ENCODE measurements at places on chromosomes 3 and 15.

DNA sequence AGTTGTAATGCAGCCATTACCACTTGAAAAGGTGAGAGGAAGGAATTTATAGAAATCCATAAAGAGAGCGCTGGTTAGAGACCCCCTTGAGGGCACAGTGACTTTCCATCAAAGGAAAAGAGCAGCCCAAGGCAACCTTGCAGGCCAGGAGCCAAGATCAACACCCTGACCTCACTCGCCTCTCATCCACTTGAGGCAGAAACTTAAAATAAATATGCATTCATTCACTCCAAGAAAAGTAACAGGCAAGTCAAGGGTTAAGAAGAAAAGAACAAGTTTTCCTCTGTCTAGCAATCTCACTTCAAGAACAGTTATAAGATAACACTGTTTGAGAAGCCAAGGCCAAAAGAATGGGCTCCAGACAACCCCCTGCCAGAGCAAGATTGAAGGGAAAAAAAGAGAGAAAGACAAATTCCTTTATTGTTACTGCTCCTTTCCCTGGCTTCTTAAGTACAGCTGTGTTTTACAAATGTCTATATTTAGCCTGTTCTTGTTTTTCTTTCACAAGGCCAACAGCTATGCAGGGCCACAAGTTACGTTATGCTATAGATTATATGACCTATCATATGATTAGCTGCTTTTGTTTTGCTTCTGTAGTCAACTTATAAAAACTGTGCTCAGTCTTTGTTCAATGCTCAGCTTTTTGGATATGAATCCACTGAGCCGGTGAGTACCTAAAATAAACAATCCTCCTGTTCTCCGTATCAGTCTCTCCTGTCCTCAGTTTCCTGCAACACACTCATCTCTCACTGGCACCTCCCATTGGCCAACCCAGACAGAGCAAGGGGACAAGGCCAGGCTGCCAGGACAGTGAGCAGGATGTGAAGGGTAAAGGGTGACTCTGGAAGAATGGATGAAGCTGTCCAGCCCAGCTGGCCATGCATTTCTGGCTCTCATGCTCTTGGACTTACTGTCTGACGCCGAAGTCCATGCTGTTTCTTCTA lies 15.8 kb upstream of the SSUH2 start:
- DNase-seq: no peak

DNA sequence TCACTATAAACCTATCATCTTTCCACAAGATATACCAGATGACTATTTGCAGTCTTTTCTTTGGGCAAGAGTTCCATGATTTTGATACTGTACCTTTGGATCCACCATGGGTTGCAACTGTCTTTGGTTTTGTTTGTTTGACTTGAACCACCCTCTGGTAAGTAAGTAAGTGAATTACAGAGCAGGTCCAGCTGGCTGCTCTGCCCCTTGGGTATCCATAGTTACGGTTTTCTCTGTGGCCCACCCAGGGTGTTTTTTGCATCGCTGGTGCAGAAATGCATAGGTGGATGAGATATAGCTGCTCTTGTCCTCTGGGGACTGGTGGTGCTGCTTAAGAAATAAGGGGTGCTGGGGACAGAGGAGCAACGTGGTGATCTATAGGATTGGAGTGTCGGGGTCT lies 33.8 kb downstream of the CHDH start:
- DNase-seq: no peak

DNA sequence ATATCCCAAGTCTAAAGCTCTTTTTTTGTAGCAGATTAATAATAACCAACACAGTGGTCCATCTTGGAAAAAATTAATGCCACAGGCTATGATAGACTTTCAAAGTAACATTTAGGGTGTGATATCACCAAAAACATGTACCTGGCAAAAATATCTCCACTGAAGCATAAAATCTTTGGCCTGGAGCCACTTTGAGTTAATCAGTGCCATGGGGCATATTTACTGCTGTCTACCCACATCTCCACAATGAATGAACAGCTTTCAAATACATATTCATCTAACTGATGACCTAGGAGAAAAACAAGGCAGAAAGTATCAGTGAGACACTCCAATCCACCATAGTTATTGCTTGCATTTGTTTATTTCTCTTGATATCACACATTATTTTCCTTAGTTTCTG lies 296.0 kb upstream of the MDFIC2 start:
- DNase-seq: no peak

DNA sequence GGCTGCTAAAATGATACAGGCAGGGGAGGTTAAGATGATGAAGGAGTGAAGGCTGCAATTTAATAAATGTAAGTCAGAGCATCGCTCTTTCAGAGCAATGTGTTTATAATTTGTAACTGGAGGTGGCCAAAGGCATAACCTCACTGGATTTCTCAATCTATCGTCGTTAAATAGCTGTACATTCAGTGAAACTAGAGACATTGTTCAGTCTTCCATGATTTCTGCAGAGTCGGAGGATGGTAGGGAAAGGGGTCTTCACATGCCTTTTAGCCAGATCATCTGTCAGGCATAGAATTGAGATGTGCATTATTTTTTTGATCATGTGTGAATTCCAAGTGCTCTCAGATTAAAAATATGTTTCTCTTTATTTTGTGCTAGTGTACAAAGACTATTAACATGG lies 315.4 kb downstream of the OXSM start:
- DNase-seq: no peak

GRCh38 chr3:34570916-34571705 lies 772.7 kb downstream of the PDCD6IP start:
- DNase-seq: no peak

- DNase-seq: no peak
Observed at GRCh38 chr15:88223084-88223483, 33.5 kb downstream of the NTRK3 start.

DNA sequence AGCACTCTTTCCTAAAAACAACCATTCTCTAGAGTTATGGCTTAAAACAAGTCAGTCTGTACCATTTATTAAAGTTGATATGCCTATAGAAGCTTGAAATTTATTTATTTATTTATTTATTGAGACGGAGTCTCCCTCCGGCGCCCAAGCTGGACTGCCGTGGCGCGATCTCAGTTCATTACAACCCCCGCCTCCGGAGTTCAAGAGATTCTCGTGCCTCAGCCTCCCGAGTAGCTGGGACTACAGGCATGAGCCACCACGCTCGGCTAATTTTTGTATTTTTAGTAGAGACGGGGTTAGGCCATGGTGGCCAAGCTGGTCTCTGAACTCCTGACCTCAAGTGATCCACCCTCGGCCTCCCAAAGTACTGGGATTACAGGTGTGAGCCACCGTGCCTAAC lies 1.5 kb upstream of the TTC14 start:
- no peak for DNase-seq

DNA sequence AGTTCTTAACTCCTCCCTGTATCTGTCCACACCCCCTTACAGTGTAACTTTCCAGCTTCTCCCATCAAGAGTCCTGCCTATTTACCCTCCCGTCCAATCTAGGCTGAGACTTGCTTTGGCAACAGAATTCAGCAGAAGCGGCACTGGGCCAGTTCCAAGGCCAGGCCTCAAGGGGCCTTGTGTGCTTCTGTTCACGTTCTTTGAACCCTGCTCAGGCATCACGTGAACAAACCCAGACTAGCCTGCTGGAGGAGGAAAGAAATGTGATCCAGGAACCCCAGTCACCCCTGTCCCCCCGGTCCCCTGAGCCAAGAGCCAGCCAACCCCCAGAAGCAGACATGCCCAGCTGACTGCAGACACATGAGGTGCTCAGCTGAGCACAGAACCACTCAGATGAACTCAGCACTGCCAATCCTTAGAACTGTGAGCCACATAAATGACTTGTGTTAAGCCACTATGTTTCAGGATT lies 76.1 kb upstream of the DCLK3 start:
- DNase-seq: no peak

GRCh38 chr3:193803288-193803687 lies 210.3 kb downstream of the OPA1 start:
- no peak for DNase-seq

DNA sequence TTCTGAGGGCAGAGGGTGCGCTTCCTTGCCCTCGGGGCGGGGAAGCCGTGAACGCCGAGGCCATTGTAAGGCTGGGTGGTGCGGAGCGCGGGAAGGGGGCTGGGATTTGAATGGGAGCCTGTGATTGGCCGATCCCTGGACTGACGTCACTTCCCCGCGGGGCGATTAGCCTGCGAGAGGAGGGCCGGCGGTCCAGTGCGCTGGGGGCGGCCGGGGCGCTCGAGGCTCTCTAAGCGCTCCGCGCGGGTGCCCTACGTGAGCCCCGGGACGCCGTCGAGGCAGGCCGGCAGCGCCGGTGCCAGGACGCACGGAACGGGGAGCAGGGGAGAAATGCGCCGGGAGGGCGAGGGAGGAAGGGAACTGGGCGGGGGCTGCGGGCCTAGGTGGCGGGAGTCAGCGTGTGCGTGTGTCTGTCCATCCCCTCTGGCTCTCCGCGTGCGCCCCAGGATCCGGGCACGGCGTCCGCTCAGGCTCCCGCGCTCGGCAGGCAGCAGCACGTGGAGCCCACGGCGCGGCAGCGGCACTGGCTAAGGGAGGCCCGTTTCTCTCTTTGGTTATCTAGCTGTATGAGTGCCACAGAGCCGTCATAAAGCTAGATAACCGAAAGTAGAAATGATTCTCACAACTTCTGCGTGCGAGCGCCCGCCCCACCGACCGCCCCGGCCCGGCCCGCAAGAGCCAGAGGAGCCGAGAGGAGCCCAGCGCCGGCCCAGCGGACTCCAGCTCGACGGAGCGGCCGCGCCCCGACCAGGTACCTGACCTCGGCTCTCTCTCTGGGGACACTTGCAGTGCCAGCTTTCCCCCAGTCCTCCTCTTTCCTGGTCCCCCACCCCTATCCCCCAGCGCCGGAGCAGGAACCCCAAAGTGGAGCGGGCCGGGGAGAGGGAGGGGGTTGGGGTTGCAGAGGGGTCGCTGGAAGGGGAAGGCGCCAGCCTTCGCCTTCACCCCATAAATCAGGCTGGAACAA lies 33.1 kb upstream of the POLG start:
- DNase-seq: peak; percentile 28

DNA sequence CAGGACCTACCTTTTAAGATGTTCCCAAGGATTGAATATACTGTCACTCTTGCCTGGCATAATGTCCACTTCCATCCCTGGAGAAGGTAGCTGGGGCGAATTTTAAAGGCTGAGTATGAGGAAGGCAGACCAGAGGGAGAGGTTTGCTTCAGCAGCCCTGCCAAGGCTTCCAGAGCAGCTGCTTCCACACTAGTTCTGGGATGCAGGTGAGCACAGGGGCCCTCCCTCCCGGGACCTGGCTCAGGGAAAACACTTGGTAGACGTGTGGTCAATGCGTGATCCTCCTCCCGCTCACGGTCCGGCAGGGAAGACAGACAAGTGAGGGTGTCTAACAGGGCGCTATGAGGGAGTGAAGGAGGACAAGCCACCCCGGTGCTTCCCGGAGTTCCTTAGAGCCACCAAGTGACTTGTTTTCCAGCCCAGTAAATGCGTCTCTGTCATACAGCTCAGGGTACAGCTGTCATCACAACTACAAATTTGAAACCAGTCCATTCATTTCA lies 327.6 kb downstream of the ARRDC4 start:
- DNase-seq: no peak

DNA sequence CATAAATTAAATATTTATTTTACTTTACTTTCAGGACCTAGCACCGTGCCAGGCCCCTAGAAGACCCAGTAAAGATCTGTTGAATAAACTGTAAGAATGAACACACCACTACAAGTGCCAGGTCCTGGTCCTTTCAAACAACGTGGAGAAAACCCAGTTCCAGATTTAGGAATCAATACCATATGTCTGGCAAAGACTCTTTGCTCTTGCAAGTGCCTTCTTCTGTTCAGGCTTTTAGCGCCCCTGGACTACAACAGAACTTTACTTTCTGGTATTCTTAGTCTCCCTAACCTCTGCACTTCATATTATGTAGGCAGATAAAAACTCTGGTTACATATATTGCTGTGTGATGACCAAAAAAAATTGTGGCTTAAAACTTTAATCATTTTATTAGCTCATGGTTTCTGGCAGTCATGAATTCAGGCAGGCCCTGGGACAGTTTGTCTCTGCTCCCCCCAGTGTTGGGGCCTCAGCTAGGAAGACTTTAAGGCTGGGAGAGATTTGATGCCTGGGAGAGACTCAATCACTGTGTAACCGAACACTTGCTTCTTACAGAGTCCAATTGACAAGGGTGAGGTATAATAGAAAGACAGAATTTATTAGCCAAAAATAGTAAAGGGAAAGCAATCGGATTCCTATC lies 2.9 kb upstream of the PSMA4 start:
- no peak for DNase-seq

DNA sequence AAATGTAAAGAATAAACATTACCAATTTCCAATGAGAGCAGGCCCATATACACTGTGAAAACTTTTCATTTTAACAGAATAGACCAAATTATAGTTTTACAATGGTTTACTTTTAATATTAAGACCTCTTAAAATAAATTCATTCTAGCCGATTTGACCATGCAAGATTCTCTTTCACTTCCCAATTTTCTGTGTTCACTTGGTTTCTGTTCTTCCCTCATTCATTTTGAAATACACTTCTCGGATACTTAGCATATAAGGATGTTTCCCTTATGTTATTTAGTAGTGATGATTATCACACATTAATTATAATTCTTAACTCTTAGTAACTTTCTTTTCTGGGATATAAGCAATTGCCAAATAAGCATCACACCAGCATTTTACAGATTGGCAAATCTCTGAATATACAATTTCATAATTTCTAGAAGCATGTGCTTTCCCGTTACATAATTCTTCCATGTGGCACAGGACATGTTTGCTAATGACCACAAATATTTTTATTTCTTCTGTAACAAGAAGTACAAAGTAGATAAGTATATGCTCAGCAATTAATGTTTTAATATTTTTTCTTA lies 13.9 kb downstream of the OR5H15 start:
- no peak for DNase-seq

- DNase-seq: no peak
Observed at GRCh38 chr15:79172032-79172481, 81.5 kb upstream of the RASGRF1 start.

DNA sequence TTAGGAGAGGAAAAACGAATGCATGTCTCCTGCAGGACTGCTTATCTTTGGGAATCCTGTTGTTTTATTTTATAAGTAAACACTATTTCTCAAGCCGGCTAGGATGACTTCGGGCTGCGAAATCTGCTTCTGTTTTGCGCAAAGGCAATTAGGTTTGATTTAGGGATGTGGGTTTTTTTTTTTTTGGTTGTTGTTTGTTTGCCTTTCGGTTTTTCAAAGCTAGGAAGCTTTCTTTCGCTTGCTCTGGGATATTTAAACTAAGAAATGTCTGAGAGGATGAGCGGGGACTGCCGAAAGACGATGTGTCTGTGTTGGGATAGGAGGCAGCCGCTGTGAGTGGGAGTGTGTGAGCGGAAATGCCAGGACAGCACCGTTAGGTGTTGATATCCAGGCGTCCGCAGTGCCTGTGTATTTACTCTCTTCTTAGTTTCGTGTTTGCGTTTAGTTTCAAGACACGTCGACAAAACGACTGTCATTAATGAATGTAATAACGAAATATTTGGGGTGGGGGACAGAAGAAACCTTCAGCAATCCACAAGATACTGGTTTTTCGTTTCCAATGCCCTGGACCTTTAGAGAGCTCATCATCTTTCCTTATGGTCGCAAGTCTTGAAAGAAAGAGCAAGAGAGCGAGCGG lies 604 bp downstream of the ISL2 start:
- DNase-seq: peak; percentile 50

All from activated CD4-positive, alpha-beta T cell treated with anti-CD3 and anti-CD28 coated beads, Interleukin-2, Interleukin-6, amounts not matched to agents 100 ng/mL and 50 ng/mL, durations not matched to agents 16 hours and 8 hours (primary cell).